ENCODE measurements at places on chromosomes 12 and 14. TPM values are rescaled to one million over a fixed set of nuclear protein-coding genes. Genes with fewer than 3 reads are reported as not detected.

GNB3 gene
- total RNA-seq = 1.4 TPM

COQ5 gene
- 19.2 TPM for total RNA-seq

SPIC gene
- not detected for total RNA-seq

FGF23 gene
- not detected for total RNA-seq

ANKS1B gene
- 2.2 TPM for total RNA-seq

IL23A gene
- not detected for total RNA-seq

IFNG-AS1 gene
- 0.29 TPM for total RNA-seq

MYF6 gene
- total RNA-seq = not detected

MDM2 gene
- total RNA-seq = 225 TPM

DNA sequence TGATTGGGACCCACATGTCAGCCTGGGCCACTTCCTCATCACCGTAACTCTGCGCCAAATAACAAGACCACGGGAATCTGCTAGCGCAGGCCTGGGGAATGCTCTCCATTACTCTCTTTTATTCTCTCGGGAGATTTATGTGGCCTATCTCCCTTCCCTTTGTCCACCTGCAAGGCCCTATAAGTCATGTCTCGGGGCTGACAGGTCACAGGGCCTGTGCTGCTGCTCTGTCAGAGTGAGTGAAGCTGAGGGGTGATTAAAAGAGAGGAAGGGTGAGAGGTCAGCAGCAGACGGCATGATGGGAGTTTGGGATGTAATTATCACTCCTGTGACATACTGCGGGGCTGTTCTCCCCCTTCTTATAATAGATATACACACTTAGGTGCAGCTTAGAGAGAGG, 26.2 kb upstream of the GPATCH2L start:
- no peak for DNase-seq

DNA sequence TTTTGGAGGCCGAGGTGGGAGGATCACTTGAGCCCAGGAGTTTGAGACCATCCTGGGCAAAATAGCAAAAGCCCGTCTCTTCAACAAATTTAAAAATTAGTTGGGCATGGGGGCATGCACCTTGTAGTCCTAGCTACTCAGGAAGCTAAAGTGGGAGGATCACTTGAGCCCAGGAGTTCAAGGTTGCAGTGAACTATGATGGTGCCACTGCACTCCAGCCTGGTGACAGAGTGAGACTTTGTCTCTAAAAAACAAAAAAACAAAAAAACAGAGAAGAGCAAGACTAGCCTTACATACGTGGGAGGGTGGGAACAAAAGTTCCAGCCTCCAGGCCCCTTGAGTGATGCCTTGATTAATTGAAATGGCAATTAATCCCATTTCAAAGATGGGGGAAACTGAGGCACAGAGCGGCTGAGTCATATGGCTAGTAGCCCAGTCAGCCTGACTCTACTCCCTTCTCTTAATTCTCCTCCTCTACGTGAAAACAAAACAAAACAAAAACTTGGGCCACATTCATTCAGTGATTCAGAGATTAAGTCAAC, 3.3 kb upstream of the FAM222A start:
- no peak for DNase-seq

DNA sequence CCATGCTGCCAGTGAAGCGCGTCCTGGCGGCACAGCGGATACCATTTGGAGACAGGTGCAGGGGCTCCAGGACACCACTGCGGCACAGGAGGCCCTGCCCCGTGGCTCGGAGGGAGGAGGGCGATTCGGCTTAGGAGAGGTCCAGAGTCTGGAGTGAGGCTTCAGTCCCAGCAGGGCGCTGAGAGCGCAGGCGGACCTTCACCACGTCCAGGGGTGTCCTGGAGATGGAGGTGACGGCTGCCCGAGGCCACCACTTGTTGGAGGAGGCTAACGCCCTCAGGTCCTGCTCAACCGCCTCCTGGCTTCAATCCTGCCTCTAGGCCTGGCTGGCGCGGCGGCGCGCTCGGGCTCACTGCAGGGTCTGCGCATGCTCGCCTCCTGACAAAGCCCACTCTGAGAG, 45.7 kb downstream of the EIF2S3B start:
- no peak for DNase-seq

- DNase-seq = no peak
Measured at GRCh38 chr12:11804130-11804529, 154.7 kb downstream of the ETV6 start.

GRCh38 chr14:43041976-43042375, 1435.3 kb downstream of the LRFN5 start:
- no peak for DNase-seq

DNA sequence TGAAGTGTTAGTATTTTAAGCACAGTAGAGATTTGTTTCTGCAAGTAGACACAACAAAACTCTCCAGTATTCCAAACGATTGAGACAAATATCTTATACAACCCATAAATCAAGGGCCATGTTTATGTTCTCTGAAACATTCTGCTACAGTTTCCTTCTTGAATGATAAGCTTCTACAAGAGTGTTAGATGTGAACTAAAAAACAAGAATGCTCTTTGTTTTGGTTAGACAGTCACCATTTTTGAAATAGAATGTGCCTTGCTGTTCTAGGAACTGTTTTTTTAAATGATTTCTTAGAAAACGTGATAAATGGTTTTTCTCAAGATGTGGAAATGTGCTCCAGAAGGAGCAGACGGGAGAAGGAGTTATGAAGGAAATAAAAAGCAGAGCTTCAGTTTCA, 1656.3 kb upstream of the FLRT2 start:
- no peak for DNase-seq

- DNase-seq = no peak
Measured at GRCh38 chr12:11040162-11040561, 9.0 kb upstream of the TAS2R31 start.

DNA sequence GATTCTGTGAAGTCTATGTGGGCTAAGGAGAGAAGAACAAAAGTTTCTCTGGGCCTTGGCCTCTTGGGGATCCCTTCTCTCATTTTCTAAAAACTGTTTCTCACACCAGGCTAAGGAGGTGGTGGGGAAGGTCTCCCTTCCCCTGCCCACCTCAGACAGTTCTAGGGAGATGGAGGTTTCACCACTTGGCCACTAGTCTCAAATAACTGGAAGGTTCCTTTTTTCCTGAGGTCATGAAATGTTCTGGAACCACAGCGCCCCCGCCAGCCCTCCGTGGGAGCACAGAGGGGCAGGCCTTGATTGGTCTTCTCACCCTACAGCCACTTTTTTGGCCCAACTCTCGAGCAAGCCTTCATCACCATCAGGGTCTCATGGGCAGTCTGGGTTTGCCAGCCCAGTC, 12.6 kb downstream of the C12orf43 start:
- DNase-seq = no peak

- peak; percentile 89 for DNase-seq
Measured at GRCh38 chr12:109192358-109192757, 76.0 kb downstream of the ACACB start.

- DNase-seq = no peak
Measured at GRCh38 chr12:120628919-120629318, 11.5 kb upstream of the CABP1 start.

GRCh38 chr14:84144166-84144565, 1385.8 kb upstream of the FLRT2 start:
- no peak for DNase-seq

DNA sequence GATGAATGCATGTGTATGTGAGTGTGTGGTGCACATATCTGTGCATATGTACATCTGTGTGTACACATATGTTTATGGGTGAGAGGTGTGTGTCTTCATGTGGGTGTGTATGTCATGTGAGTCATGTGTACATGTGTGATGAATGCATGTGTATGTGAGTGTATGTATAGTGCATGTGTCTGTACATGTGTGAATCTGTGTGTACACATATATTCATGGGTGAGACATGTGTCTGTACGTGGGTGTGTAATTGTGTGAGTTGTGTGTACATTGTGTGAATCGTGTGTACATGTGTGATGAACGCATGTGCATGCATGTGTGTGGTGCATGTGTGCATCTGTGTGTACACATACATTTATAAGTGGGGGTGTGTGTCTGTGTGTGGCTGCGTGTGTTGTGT, 146.9 kb upstream of the TMEM132C start:
- DNase-seq = no peak

DNA sequence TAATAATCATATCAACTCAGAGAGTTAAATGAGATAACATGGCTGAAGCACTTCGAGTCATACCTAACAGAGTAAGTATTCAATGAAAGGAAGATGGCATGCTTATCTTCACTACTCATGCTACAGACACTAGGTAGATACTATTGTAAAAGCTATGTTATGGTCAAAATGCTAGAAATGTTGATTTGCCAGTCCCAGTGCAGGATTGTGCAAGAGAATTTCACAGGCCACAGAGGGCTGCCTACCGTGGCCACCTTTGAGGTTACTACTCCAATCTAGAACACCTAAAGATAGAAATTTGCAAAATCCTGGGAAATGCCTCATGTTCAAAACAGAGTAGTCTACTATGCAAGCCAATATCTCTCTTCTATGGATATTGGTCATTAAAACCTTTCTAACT, 75.3 kb upstream of the PLEKHG7 start:
- no peak for DNase-seq

- DNase-seq = no peak
Measured at GRCh38 chr14:73709904-73710469, 4.2 kb downstream of the PNMA1 start.

- peak; percentile 14 for DNase-seq
Measured at GRCh38 chr12:86931714-86932113, 675.5 kb upstream of the MGAT4C start.

DNA sequence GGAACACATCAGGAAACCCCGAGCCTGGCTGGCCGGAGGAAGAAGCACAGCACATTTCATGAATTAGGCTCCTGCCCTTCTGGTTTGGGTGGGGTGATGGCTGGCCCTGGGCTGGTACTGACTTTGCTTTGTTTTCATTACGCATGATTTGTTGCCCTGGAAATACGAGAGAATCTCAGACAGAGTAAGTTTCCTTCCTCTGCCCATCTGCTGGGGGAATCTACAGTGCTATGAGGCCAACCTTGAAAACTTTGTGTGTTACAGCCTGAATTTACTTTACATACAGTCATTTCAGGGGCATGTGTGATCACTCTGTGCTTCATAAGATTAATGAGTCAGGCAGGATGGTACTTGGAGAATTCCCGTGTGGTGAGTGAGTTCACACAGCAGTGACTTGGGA, 20.5 kb upstream of the SLC5A8 start:
- peak; percentile 80 for DNase-seq

- DNase-seq = peak; percentile 78
Measured at GRCh38 chr12:101773650-101774162, 34.4 kb upstream of the SYCP3 start.

- no peak for DNase-seq
Measured at GRCh38 chr14:69086537-69086936, 66.4 kb downstream of the DCAF5 start.

- peak; percentile 11 for DNase-seq
Measured at GRCh38 chr12:20055856-20056255, 312.5 kb upstream of the PDE3A start.

- DNase-seq = no peak
Measured at GRCh38 chr12:16384732-16385131, 37.3 kb downstream of the MGST1 start.

- no peak for DNase-seq
Measured at GRCh38 chr14:36915081-36915480, 253.4 kb downstream of the PAX9 start.

DNA sequence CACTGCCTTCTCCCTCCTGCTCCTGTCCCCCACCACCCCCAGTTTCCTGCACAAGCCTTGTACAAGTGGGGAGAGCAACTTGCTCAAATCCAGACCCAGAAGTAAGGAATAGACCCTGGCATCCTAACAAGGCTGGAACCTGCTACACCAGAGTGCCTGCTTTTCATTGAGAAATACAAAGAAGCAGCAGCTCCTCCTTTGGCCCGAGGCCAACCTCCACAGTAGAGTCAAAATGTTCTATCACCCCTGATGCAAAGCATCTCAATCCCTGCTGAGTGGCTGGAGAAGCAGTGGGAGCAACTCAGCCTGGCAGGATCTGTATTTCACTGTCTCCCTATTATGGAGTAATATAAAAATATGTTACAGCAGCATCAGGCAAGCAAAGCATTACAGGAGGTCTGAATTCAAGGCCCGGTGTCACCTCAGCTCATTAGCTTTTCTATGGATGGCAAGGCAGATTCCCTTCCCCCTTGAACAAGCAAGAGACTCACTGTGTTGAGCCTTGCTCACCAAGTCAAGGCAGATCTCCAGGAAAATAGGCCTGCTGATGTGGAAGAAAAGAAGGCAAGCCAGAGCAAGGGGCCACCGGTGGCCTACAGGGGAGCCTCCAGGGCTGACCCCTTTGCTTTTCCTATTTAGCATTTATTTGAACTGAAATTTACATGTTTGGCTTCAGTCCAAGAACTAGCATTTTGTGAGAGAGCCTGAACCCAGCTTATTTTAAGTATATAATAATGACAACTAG, 186.3 kb upstream of the EGLN3 start:
- DNase-seq = no peak

DNA sequence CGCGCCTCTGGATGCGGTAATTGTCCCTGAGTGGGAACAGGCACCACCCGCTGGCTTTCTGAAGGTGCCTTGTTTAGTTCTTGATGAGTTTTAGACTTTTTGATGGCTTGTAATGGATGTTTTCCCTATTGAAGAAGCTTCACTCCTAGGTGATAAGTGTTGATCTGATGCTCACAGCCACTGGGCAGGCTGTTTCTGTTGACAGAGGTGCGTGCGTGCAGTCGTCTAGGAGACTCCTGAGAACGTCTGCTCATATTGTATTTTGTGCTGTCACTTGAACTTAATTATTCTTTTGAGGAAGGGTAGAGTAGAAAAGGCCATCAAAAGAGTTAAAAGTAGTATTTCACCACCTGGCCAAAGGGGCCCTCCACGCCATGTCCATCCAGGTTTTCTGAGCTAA, 70.5 kb downstream of the EP400 start:
- no peak for DNase-seq

GRCh38 chr12:39372204-39372925, 70.6 kb downstream of the KIF21A start:
- DNase-seq = no peak

DNA sequence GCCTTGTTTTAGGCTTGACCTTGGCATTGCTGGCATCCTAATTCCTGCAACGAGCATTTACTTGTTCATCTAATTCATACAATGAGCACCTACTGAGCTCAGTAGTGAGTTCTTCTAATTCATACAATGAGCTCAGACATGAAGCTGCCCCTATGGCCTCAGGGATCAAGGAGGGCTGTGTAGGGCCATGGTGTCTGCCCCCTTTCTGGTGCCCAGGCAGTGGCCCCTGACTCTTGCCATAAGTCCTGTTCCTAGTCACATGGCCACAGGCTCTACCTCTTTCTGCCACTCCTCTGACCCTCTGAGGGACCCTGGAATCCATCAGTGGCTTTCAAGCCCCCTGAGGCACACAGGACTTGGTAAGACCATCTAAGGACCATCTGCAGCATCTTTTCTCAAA, 148.8 kb downstream of the ZFP36L1 start:
- no peak for DNase-seq

DNA sequence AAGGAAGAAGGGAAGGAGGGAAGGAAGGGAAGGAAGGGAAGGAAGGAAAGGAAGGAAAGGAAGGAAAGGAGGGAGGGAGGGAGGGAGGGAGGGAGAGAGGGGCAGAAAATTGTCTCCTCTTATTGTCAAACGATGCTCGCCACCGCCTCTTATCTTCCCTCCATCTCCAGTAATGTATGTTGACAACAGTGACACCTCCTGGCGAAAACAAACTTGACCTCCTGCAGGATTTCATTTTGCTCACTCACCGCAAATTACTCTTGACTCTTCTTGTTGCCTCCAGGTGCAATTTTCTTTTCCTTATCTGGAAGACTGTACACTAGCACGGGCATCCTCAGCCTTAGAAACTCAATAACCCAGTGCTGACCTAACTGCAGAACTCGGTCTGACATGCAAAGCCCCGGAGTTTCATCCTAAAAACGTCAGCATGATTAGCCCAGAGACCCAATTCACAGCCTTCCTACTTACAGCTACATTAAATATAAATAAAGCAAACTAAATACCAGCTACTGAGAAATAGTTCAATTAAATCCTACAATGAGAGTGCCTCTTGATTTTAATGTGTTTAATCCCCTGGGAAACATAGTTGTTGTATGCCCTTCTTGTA, 512.4 kb upstream of the TMPO start:
- no peak for DNase-seq

All from osteoblast (primary cell).